Urinary bladder (tissue), 4 donors: ENCODE measurements at places on chromosomes 11 and 22. TPM values are rescaled to one million over a fixed set of nuclear protein-coding genes. Genes with fewer than 3 reads are reported as not detected.

DNA sequence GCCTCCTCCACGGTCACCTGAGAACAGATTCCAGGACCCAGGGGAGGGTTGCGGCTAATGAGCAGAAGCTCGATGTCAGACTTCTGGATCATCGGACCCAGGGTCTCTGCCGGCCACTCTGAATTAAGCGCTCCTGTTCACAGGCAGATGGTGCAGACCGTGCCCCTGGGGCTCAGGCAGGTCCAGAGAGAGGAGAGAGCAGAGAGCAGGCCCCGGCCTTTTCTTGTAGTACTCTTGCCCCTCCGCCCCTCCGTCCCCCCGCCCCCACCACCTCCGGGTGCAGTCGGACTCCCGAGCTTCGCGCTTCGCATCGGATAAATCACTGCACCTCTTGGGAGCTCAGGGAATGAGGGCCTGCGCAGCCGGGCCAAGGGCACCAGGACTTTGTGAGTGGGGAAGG lies 50.3 kb downstream of the RPS6KA4 start:
- no peak for DNase-seq

DNA sequence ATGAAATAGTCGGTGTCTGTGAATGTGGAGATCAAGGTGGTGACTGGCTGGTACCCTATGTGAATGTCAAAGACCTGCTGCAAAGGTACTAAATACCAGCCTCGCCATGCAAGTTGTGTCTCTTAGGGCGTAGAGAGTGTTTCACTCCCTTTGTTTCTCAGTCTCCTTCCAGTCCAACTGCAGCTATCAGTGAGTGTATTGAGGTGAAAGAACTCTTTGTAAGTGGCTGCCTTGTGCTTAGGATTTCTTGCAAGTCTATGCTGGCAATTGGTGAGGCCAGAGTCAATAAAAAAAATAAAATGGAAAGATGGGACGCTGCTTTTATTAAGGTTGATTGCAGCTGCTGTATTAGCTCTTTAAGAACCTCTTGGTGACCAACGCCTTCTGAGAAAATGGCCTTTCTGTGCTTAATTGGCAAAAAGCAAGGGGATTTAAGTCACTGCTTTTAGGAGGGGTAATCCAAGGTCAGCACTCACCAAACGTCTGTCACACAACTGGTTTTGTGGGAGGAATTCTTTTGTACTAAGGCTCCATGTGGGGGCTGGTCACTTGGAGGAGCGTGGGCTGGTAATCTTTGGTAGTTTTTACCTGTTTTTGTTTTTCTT lies 95.1 kb downstream of the PARVA start:
- DNase-seq, result no peak

DNA sequence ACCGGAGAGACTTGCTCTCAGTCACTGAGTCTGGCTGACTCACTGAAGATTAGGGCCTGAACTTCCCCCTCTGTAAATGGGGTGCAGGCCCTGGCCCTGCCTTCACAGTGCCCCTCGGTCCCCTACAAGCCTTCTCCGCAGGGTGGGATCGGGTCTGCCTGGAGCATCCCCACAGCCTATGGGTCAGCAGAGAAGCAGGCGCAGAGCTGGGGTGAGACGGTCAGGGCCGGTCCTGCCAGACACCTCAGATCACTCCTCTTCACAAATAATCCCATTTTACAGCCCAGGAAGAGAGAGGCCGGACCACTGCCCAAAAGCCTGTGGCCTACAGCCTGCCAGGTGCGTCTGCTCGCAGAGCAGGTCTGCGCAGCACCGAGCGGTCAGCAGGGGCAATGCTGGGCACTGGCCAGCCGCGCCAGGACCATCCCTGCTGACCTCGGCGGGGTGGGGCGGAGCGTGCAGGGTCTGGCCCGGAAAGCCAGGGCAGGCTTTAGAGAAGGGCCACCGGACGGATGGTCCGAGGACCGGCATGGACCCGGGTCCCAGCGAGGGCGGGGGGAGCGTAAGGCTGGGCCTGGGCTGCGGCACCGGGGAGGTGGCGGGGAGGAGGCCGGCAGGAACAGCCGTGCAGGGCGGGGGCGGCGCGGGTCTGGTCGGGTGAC lies 522 bp upstream of the SEPTIN5 start:
- DNase-seq, result no peak

DNA sequence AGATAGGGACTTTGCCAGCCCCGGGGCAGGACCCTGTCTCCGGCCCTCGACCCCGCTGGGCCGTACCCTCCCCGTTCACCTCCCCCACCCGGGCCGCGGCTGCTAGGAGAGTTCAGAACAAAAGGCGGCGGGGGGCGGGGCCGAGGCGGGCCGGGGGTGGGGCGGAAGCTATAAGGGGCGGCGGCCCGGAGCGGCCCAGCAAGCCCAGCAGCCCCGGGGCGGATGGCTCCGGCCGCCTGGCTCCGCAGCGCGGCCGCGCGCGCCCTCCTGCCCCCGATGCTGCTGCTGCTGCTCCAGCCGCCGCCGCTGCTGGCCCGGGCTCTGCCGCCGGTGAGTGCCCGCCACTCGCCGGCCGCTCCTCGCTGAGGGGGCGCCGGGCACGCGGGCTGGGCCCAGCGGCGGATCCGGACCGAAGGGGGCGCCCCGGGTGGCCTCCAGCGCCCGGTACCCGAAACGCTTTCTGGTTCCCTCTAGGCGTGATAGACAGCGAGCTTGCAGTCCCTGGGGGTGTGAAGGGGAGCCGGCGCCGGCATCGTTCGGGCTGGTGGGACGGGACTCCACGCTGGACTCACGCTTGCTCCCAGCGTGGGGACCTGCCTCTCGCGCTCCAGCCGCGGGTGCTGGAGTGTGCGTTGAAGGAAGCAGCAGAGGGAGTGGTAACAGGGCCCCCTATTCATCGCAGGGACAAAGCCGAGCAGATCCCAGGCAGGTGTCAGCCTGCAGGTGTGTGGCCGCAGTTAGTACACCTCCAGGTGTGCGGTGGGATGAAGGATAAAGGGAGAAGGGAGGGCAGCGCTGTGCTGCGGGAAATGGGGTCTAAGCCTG lies at the start of gene MMP11:
TSS of gene MMP11 (plus strand) at position 201 of the 825 bp plus-strand sequence. CDS start at position 223, 22 bp downstream.
- no peak for DNase-seq

Gene NAGA
- polyA plus RNA-seq, result 30.9 TPM

Gene MRGPRX4
- not detected for polyA plus RNA-seq

- DNase-seq, result no peak
Observed at GRCh38 chr11:96326959-96327358, 16.0 kb downstream of the MAML2 start.

GRCh38 chr11:27331981-27332380 lies 31.0 kb downstream of the CCDC34 start:
- no peak for DNase-seq
